LNCaP clone FGC (cell line): ENCODE measurements at places on chromosomes 5 and 9.

DNA sequence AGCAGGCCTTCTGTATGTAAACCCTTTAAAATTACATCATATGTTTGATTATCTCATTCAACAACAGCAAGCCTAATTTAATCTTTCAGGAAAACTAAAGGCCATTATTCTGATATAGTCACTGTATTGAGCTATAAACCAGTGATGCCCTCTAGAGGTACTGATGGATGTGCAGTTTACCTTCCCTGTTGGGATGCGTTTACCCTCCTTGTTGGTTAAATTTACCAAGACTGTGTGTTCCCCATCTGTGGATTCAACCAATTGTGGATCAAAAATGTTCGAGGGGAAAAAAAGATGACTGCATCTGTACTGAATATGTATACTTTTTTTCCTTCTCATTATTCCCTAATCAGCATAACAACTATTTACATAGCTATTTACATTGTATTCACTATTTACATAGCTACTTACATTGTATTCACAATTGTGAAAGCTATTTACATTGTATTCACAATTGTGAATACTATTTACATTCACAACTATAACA is 3.7 kb upstream of the BAAT start:
- DNase-seq, result peak; percentile 49

GRCh38 chr9:98256756-98257155 is 1.3 kb upstream of the TBC1D2 start:
- no peak for DNase-seq

- DNase-seq, result no peak
These were observed 73.7 kb upstream of the PJA2 start for GRCh38 chr5:109483395-109483971.

GRCh38 chr5:75380099-75380498 is 43.1 kb downstream of the HMGCR start:
- DNase-seq, result no peak

DNA sequence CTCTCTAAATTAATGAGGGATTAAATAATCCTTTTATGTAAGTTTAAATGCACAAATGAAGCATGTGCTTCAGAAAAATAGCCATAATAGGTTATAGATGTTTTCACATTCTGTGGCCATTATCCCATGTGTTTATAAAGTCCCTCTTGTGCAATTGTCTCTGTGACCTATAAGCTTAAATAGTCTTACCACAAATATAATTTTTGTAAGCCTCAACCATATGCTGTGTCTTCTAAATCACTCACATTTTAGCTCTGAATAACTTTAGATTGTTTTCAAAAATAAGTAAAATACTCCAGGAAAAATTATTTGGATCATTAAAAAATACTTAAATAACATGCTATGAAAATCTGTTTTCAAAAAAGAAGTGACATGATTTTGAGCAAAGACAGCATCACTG is 1894.7 kb downstream of the MAT2B start:
- no peak for DNase-seq

DNA sequence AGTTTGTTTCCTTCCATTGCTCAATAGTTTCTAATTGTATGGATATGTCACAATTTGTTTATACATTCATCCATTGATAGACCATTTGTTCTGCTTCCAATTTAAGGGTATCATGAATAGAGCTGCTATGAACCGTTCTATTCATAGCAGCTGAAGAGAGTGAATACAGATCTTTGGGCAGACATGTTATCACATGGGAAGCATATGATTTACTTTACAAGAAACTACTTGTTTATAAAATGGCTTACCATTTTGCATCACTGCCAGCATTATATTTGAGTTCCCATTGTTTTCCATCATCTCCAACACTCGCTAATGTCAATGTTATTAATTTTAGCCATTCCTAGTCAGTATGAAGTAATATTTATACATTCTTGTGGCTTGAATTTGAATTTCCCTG is 549.0 kb downstream of the MAT2B start:
- no peak for DNase-seq

GRCh38 chr9:33939924-33940874 is 108.5 kb downstream of the UBAP2 start:
- DNase-seq, result no peak

GRCh38 chr5:14467886-14468285 is 113.7 kb upstream of the OTULINL start:
- no peak for DNase-seq

- no peak for DNase-seq
These were observed 10.5 kb downstream of the IRX2 start for GRCh38 chr5:2740876-2741555.

DNA sequence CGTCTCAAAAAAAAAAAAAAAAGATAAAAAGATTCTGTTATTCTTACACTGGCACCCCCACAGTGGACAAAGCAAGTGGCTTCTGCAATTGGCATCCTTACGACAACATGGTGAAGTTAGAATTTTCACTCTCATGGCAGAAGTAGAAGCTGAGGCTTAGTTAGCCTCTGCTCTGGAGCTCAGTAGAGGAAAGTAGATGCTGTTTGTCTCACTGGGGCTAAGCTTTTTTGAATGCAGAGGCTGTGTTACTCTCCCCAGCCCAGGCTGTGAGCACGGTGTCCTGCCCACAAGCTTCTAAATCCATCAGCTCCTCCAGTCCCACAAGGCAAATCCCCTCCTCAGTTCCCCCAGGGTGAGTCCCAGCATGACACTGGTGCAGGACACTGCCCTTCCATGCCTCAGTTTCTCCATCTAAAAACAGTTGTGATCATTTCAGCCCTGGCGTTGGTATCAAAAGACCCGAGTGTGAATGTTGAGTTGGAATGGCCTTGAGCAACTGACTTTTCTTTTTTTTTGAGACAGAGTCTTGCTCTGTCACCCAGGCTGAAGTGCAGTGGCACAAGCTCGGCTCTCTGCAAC is 22.6 kb upstream of the PHF19 start:
- no peak for DNase-seq

GRCh38 chr9:96491079-96491879 is 41.3 kb downstream of the HABP4 start:
- DNase-seq, result peak; percentile 32

- DNase-seq, result no peak
These were observed 73.3 kb downstream of the SH3TC2 start for GRCh38 chr5:148989567-148989966.

DNA sequence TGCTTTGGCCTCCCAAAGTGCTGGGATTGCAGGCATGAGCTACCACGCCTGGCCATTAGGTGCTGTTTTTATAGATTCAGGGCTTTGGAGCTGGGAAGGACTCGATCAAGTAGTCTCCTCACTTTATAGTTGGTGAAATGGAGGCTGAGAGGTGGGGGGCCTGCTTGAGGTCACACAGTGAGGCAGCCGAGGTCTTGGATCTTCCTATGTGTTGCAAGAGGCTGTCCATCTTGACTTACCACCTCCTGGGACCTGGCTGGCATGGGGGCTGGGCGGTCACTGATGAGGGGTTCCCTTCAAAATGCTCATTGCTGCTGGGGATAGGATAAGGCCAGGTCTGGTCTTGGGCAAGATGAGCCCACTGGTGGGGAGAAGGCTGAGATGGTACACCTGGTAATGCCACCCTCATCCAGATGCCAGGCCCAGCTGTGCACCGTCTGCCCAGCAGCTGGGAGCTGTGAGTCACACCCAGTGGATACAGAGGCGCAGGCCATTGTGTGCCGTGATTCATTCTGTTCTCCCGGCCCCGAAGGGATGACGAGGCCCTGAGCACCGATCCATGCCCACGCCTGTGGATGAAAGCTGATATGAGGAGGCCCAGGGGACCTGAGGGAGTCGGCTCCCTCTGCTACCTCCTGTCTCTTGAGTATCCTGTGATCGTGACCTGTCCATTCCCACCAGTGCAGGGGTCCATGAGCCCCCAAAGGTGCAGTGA is 10.5 kb upstream of the NDST1 start:
- no peak for DNase-seq

DNA sequence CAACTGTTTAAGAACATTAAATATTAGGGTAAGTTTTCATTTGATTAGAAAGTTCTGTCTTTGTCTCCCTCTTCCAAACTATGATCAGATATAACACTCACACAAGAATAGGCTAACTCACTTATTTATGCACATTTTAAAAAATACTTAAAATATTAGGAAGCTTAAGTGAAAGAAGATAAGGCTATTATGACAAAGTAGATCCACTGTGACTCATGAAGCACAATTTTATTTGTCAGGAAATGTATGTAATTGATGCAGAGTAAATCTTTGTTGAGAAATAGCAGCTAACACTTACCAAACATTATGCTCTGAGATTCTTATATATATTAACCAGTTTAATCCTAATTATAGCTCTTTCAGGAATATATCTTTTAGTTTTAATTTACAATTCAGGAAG is 560.6 kb downstream of the CSNK1G3 start:
- no peak for DNase-seq

- DNase-seq, result no peak
These were observed 45.3 kb upstream of the ANGPTL2 start for GRCh38 chr9:127167560-127168326.

DNA sequence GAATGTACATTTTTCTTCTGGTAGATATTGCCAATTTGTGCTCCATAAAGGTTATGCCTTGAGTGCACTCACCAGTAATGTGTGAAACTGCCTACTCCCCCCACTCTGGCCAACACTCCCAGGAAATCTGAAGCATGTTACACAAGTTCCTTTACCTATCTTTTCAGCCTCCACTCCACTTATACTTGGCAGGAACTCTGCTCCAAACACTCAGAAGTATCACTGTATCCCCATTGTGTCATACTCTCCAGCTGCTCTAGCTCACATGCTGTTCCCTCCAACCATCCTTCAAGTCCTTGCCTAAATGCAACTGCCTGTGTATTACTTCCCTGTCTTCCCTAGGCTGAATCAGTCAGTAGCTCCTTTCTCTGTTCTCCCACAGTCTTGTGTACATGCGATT is 28.3 kb downstream of the POU4F3 start:
- DNase-seq, result no peak

DNA sequence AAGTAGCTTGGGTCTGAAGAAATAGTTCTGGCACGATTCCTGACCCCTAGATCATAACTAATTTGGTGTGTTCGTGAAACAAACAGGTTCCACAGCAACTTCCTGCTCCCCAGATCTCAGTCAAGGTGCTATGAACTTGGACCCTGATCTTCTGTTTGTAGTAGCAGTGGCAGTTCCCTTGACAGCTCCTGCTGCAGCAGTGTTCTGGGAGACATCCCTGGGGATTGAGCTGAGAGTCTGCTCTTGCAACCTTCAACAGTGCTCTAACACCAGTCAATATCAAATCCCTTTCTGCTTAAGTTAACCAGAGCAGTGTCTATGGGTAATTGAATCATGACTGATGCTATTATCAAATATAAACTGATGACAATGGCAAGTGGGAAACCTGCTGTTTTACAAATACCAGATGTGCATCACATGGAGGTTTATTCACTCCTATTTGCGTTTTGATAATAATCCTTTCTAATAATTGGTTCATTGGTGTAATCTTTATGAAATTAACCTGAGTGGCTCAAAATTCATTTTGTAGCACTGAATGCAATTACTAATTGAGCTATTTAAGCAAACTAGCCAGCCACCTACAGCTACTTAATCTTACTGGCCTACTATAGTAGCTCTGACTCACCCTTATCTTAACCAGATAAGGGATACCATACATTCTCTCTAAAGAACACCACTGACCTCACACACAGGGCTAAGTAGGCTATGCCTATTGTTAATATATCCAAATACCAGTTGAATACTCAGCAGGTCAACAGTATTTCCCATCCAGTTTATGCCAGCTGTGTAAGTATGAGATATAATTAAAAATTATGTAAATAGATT is 21.9 kb downstream of the KDM4C start:
- DNase-seq, result no peak

DNA sequence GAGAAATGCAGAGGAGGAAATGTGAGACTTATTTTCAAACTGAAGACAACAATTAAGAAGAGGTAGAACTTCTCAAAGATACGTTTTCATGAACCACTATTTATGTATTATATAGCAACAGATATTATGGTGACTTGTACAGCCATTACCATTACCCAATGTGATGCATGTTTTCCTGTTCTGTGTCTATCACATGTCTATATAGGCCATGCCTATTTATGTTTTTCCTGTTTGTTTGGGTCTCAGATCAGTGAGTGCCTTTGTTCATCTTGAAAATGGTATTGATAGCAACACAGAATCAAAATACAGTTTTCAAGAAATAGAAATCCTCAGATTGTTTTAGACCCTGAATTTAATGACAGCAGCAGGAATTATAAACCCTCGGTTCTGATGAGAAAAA is 44.0 kb downstream of the DAPK1 start:
- no peak for DNase-seq

- no peak for DNase-seq
These were observed 2.7 kb upstream of the AGTPBP1 start for GRCh38 chr9:85744480-85744879.

DNA sequence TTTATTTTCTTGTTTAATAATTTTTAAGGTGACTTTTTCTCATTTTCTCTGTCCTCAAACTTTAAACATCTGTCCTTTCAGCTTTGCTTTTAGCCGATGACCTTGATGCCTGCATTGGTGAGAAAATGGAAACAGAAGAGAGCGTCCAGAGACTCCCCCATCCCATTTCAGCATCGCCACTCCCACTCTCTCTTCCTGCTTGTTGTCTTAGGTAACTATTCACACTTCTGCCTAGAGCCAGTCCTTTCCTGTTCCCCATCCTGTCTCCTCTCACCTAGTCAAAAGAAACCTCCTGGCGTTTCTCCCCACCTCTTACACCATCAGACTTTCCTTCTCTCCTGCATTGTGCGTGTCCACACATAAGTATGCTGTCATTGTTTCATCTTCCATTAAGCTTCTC is 124.6 kb downstream of the MAST4 start:
- no peak for DNase-seq

GRCh38 chr5:39073767-39074016 is 507 bp downstream of the RICTOR start:
- DNase-seq, result no peak

DNA sequence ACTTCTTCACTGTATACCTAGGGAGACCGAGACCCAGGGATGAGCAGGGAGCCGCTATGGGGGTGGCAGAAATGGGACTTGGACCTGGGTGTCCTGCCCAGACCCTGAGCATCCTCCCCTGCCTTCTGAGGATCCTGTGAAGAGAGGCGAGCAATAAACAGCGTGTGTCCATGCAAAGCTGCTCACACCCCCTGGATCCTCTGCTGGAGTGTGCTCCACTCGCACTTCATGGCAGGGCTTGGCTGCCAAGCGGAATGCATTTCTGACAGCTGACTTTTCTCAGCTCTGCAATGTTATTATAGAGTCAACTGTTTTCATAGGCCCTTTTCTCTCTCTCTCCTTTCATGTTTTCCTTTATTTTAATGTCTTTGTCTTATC is 31.0 kb upstream of the ALDH1B1 start:
- no peak for DNase-seq

GRCh38 chr5:154696891-154697290 is 58.3 kb upstream of the LARP1 start:
- no peak for DNase-seq

- no peak for DNase-seq
These were observed 334.6 kb upstream of the TUSC1 start for GRCh38 chr9:26012797-26013196.
